ENCODE measurements at places on chromosomes 6 and 20.

GRCh38 chr20:44714102-44714700, 968 bp upstream of the CCN5 start:
- DNase-seq, result no peak

DNA sequence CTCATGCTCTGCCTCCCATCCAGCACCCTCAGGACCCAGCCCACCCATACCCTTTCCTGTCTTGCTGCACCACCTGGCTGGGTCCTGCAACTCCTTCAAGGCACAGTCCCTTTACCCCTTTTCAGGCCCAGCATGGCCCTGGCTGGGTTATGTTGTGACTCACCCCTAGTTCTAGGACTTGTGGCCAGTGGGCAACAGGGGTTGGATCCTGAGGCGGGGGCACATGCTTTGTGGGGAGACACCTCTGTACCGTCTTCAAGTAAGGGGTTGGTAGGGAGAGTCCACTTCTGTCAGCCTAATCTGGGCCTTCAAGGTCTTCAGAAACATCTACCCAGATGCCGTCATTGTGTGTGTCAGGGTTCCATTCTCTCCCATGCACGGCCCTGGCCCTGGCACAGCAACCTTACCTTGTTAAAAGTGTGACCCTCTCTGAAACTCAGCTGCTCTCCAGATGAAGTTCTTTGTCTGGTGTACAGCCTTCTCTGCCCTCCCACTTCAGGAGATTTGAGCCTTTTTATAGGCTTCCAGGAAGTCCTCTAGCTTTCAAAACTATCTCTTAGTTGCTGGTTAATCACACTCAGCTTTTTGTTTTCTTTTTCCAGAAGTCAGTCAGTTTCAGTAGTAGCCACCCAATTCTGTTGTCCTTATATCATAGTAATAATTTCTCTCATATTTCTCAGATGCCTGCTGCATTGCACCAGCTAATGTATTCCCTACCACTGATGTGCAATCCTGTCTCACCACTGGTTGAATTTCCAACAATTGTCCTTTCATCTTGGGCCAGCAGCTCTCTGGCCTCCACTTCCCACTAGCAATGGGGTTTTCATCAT, 107.3 kb downstream of the NRN1 start:
- DNase-seq, result no peak

DNA sequence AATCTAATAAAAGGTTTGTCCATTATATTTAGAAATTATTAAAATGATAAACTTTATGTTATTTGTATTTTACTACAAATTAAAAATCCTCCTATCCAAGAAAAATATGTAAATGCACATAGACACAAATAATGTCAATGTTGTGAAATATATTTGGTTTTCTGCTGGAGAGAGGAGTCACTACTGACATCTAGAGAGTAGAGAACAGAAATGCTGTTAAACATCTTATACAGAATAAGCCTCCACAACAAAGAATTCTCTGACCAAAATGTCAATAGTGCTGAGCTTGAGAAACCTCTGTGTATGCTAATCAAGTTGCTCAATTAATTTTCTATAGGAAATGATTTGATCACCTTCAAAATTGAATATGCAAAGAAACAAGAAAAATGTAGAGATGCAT, 12.4 kb downstream of the HTR1B start:
- DNase-seq, result no peak

DNA sequence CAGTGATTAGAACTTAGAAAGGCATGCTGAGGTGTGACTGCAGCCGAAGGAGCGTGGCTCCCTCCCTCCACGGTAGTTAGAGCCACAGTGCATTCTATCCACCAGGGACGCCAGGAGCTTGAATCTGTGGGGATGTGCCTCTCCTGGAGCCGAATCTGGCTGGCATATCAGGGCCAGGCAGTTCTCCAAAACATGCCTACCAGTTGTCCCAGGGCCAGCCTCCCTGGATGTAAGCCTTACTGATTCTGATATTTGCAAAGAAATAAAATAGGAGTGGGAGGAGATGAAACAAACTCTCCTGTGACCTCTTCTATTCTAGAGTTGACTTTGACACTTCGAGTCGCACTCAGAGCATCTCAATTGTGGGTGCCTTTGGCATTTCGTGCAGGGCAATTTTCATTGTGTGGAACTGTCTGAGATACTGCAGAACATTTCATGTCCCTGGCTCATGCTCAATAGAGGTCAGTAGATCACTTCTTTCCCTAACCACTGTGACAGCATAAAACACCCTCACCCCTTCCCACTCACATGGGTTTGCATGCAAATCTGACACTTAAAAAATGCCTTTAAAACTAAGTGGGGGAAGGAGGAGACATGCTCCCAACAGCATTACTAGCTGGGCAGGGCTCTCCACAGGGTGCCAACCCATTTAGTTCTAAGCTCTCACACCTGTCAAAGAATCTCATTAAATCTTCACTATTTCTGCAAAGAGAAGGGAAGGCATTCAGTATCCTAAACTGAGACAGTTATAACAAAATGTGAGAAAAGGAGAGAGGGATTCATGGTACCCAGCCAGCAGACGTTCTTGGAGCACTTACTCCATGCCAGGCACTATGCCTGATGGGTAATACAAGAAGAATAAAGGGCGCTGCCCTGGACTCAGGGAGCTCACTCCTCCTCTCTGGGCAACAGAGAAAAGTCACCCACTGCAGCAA, 378.9 kb downstream of the PREX1 start:
- DNase-seq, result no peak

DNA sequence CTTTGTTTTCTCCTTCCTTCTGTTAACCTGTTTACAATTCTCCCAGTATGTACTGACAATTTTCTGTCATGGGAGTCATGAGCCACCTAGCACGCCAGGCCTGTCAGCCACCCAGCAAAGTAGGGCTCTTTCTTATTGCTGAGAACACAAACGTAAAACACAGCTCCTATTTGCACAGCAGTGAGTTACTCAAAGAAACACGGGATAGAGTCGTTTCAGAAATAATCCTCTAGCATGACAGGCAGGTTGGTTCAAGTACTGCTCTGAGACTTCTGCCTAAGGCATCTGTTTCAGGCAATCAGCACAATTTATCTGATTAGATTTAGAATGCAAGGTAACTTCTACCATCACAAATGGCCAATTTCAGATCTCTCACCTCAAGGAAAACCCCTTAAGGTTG, 88.8 kb downstream of the CD24 start:
- DNase-seq, result no peak

GRCh38 chr20:47468290-47469050, 33.2 kb upstream of the NCOA3 start:
- no peak for DNase-seq

DNA sequence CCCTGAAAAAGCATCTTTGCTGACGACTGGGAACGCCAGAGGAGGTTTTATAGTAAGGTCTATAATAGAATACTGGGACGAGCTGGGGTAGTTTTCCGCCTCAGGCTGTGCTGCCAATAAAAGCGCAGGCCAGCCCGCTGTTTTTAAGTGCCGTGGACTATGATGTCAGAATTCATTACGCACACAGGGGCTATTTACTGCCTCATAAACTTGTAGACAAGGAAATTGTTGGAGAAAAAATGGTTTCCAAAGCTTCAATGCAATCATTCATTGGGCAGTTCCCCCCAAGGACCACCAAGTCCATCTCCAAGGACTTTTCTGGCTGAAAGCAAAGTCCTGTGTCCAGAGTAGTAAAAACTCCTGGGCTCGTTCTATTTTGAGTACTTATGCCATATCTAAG, 20.4 kb upstream of the FOXF2 start:
- DNase-seq, result no peak

DNA sequence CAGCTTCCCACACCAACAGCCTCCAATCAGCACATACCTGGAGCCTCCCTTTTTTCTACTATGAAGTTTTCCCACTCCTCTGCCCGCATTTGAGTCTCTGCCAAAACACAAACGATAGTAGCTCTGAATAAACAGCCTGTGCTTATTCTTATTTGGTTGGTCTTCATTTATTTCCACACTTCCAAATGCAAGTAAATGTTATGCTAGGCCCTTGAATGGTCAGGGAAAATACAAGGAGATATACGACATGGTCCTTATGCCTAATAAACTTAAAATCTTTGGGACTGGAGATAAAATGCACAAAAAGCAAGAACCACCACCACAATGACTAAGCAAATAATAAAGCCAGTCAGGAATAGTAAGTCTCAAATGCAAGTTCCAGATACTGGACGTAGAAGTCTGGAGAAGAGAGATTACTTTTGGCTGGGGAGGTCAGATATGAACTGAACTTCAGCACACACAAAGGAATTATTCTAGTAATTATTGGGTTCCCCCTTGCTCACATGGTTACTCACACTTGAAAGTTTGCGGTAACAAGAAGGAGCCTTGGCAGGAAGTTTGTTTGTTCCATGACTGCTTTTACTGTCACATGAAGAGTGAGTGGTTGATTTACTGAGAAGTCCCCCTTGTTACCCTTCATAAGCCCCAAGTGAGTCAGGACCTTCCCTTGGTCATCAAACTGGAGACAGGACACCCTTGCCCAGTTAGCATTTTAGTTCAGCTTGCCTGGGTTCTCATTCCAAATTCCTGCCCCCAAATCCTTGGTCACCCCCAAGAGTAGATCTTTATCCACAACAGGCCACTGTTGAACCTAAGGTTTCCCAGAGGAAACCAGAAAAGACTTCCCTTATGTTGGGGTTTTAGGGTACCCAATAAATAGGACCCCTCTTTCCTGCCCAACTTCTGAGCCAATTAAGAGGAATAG, 511.2 kb upstream of the JARID2 start:
- peak; percentile 63 for DNase-seq

- no peak for DNase-seq
Observed at GRCh38 chr6:167947716-167948115, 49.8 kb upstream of the KIF25 start.

- DNase-seq, result no peak
Observed at GRCh38 chr6:170234419-170234818, 56.5 kb downstream of the DLL1 start.

DNA sequence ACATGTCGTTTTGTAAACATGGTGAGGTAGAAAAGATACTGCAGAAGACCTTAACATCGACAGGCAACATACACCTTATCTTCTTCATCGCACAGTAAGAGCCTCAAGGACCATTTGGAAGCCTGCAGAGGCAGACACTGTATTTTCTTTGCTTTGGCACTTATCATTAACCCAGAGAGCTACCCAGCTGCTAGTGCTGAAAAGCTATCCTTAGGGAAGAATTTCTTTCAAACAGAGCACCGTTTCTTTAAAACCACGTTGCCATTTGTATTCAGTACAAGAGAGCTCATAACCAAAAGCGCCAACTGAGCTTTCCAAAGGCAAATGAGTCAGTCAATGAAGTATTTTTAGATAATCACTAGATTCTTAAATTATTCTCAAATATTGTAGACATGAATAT, 306.6 kb downstream of the EPM2A start:
- no peak for DNase-seq

GRCh38 chr20:54995553-54995952, 520.2 kb downstream of the DOK5 start:
- no peak for DNase-seq

DNA sequence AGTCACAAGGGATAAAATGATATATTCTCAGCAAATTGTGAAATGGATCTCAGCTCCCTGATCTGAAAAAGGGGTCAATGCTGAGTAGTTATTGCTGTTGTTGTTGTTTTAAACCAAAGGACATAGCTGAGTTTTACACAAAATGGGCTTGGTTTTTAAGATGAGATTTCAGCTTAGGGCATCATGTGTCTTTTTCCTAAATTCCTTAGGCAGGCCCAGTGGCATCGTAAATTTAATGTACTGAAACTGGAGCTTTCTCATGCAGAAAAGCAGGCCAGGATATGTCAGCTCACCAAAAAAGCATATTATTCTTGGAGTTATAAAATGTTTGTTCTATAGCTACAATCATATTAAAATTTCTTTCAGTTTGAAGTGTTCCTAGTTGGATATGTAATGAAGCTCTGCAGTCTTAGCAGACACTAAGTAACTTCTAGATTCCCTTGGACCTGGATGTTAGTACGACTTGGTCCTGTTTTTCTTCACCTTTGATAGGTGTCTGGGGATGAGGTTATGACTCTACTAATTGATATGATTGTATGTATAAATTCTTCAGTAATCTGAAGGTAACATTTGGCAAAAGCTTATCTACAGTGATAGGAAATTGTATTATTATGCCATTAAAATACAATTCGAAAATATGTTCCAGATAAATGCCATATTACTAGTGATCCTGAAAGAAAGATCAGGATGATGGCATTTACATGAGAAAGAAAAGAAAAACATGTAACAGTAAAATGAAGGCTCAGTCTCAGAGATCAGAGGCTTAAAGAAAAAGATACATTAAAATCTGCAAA, 663.3 kb downstream of the RFPL4B start:
- DNase-seq, result no peak

- DNase-seq, result no peak
Observed at GRCh38 chr20:59295531-59295930, 4.9 kb upstream of the EDN3 start.

DNA sequence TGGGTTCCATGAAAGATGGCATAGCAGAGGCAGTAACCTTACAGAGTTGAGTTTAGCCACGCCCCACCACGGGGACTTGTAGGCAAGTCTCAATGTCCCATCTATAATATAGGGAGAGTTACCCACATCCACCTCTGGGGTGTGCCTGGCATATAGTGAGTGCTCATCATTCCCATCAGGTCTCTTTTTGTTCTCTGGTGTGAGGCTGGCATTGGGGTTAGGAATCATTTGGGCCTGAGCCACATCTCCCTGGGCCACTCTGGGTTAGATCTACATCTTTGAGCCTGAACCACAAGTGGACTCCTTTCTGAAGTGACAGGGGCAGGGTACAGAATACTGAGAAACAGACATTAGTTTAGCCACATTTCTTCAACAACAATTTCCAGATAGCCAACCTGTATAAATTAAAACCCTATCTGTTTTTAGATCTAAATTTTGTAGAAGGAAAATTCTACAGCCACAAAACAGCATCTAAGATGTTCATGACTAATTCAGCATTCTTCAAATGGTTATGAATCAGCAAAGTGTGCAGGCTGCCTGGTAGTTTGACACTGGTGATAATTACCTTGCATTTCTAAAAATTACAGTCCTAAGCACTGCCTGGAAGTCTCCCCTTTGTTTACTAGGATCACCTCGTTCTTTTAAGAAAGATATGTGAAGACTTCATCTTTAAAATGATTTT, 20.1 kb downstream of the RNF24 start:
- DNase-seq, result peak; percentile 49

- DNase-seq, result no peak
Observed at GRCh38 chr6:113488061-113488460, 369.1 kb upstream of the MARCKS start.

DNA sequence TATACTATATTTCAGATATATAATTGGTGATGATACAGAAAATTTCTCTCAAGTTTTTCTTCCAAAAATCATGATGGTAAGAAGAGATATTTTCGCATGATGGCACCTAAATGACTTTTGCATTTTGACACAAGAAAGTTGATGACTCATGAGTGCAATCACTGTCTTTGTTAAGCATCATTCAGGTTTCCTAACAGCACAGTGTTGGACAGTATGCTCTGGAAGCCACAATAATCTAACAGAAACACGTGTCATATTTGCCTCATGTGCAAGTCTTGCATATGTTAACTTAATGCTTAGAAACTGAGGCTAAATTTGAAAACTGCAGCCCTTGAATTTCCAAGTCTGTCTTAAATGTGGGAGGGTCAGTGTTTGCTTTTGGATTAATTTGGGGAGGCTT, 533.5 kb downstream of the LMBRD1 start:
- no peak for DNase-seq
